Panc1 (cell line): ENCODE measurements at places on chromosomes 2 and 18.

DNA sequence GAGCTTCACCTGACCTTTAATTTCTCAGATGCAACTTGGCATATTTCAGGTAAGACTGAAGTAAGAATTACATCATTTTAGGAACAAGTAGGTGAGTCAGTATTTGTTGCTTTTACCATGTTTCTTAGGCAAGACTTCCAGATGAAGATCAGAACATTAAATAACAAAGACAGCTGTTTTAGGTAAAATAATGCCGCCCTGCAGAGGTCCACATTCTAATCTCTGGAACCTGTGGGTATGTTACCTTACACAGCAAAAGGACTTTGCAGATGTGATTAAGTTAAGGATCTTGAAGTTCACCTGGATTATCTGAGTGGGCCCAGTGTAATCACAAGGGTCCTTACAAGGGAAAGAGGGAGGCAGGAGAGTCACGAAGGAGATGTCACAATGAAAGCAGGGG lies 39.3 kb downstream of the ICOS start:
- no peak for DNase-seq

DNA sequence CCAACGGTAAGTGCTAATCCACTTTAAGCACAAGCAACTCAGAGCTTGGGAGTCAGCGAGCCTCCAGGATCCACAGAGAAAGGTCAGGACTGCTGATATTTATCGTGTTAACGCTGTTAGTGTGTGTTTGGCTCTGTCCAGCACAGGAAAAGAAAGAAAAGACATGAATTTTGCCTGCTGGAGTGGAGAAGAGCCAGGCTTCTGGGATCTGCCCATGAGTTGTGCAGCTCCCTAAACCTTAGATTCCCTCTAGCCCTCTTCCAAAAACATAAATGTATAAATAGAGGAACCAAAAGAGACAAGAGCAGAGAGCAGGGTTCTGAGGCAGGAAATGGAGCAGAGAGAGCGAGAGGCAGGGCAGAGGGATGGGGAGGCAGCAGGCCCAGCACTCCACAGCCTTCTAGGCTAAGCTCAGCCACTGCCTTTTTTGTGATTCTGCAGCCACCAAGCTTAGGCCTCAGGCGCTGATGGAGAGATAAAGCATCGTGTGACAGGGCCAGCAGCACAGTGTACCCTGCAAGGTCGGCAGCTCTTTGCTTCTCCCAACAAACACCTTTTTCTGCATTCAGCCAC lies 14.5 kb upstream of the MAT2A start:
- no peak for DNase-seq

- no peak for DNase-seq
Measured at GRCh38 chr2:219218217-219218731, 484 bp downstream of the ABCB6 start.

DNA sequence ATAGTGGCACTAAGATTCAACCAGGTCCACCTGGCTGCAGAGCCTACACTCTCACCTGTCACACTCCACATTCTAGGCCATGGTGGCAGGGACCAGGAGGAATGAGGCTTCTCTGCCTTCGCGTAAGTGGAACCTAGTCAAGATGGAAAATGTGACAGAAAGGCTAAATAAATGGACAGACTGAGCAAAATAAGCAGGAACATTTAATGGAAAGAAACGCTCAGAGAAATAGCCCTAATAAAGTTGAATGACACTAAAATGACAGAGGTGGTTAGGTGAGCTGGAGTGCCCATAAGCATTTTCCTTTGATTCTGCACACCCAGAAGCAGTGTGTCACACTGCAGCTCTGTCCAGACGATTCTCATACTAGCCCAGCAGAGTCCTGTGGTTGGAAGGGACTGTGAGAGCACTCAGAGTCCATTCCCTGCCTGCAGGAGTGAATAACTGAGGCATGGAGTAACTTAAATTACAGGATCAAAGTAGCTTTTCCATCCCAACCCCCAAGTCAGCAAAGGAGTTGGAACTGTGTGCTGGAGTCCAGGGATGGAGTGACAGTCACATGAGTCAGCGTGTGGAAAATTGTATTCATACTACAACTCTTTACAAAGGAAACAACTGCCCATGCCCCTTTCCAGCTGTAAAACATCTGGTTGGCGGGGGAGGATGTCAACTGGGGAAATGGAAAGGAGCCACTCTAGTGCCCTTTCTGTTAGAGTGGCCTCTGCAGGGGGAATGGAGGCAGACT lies 105.4 kb upstream of the LGALSL start:
- DNase-seq: no peak

DNA sequence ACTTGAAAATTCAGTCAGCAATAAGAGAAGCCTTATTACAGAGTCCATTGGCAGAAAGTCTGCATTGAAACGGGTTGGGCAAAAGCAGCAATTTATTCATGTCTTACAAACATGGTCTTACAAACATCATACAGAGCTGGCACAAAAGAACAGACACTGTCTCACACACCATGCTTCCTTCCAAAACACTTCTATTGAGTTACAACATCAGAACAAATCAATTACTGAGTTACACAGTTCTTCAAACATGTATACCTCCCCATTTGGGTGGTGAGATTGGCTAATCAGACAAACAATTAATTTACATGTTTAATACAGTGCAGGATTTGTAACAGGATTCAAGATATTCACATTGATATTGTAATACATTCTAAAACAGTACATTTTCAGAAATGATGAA lies 9.5 kb downstream of the SYT4 start:
- no peak for DNase-seq

- no peak for DNase-seq
Measured at GRCh38 chr2:207390302-207391095, 139.3 kb upstream of the CREB1 start.
